ENCODE measurements at places on chromosomes 6 and 20.

- no peak for DNase-seq
Observed at GRCh38 chr6:37483252-37483901, 16.3 kb downstream of the CCDC167 start.

DNA sequence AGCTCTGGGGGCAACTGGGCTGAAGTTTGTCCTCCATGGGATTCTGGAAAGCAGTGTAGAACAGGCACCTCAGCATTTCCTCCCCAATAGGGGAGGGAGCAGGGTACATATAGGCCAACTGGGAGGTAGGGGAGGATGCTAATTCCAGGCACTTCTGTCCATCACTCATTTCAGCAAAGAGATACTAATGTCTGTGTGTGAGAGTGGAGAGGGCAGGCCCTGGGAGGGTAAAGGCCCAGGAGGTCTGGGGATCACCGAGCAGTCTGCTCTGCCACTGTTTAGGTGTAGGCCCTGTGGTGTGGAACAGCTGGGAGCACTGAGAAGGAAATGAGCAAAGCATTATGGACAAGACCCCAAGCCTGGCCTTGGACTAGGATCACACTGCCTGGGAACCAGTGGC is 158.7 kb downstream of the SLC24A3 start:
- DNase-seq = no peak

GRCh38 chr6:117491916-117492315 is 9.4 kb downstream of the DCBLD1 start:
- no peak for DNase-seq

- DNase-seq = no peak
Observed at GRCh38 chr6:54981276-54981609, 134.7 kb downstream of the FAM83B start.

DNA sequence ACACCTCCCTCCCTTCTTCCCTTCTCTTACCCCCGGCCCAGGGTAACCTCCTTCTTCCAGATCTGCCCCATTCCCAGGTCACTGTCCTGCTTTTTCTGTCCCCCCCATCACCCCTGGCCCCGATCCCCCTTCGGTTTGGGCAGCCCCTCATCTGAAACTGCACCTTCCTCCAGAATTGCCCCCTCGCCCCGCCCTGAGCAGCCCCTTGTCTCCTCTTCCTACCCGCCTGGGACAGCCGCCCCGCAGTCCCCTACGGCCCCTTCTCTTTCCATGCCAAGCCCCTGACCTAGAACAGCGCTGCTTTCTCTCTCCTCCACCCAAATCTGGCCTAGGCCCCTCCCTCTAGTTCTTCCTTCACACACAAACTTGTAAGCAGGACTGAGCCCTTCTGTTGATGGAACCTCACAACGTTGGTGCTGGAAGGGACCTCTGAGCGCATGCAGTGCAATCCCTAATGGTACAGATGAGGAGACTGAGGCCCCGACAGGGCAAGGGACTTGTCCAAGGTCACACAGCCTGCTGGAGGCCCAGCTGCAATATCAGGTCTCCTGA is 630 bp downstream of the PPP2R5D start:
- no peak for DNase-seq

- DNase-seq = no peak
Observed at GRCh38 chr20:44020406-44021148, 105.9 kb downstream of the TOX2 start.

DNA sequence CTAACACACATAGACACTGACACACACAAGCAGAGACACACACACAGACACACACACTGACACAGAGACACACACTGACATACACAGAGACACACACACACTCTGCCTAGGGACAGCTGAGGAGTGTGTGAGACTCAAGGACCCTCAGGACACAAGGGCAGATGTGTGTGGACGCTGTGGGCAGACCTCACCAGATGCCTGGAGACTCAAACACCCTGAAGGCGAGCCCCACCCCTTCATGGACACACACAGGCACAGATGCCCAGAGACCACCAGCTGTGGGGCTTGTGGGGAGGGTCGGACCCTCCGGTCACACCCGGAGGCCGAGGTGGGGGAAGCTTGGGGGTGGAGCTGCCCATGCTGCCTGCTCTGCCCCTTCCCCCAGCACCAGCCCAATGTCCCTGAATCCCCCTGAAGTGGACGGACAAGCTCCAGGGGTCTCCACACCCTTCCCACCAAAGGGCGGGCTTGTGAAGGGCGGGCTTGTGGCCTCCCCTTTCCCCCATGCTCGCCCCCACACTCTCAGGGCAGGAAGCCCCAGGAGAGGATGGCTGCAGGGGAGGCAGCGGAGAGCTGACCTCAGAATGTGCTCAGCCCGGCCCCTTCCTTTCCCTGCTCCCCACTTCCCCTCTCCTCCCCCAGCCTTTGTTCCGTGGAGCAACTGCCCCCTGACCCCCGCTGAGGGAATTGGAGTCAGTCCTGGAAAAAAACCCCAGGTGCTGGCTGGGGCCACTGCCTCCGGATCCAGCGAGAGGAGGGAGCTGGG is 13.9 kb upstream of the ABHD16B start:
- DNase-seq = no peak

DNA sequence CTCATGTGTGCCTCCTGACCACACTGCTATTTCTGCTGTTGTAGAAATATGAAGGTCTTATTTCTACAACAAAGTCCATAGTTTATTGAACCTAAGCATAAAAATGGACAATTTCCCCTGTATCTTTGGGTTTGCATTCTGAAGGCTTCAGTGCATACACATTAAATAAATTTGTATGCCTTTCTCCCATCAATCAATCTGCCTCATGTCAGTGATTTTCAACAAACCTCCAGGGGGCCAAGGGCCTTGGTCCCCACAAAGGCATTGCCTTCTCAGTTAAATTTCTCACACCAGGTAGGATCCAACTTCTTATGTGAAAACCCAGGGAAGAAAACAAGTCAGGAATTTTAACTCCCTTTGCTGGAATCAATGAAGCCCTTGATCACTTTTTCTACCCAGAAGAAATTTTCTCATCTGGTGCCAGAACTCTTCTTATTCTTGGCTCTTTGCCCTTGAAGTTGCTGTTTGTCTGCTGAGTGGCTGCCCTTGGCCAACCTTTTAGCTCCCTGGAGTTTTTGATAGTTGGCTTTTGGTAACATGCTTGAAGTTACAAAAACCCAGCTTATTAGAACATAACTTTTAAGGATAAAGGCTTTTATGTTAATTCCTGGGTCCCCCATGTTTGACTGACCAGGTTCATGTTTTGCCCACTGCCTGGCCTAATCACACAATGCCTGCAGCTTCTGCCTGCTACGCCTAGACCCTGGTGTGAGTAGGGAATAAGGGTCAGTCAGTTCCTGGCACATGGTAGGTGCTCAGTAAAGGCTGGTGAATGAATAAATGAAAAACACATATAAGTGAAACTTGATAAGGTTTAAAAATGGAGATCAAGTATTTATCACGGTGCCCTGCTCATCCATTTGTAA is 37.0 kb downstream of the SHLD1 start:
- no peak for DNase-seq

DNA sequence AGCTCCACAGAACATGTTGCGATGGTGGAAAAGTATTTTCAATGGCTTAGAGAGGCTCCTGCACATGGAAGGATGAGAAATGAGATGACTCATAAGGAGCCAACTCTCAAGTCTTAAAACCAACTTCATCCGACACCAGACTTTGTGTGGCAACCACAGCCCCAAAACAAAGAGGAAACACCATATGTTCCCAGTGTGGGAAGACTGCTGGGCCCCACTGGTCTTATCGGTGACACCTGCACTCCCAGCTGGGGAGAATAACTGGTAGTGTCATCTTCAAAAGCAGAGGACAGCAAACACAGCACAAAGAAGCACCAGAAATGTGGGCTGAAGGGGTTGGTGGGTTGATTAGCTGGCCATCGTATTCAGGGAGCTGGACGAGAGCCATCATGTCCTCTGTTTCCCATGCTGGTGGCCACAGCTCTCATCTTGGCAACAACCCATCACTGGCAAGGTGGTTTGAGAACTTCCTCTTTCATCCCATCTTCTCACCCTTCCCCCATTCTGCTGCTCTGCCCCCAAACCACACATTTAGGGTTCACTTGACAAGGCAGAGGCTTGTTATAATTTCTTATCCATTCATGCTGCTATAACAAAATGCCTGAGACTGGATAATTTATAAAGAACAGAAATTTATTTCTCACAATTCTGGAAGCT is 46.0 kb upstream of the TASP1 start:
- DNase-seq = no peak

- no peak for DNase-seq
Observed at GRCh38 chr6:137832110-137832509, 34.9 kb upstream of the TNFAIP3 start.

DNA sequence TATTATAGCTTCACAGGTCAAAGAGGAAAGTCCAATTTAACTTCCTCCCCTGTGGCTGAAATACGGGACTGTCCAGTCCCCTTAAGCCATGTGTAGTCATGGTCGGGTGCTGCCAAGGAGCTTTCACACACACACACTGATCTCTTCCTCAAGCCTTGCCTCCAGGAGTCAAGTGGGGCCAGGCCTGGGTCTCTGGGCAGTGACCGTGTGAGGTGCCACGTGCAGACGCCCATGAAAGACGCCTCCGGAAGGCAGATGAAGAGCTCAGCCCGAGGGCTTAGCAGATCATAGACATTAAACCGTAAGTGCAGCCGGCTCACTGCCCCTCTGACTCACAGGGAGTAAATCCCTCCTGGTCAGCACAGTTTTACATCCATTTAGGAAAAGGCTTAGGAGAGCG is 4.2 kb downstream of the GABRR2 start:
- DNase-seq = no peak

- DNase-seq = no peak
Observed at GRCh38 chr6:4356899-4357659, 221.7 kb upstream of the ECI2 start.
